ENCODE measurements at places on chromosomes 2 and 18.

DNA sequence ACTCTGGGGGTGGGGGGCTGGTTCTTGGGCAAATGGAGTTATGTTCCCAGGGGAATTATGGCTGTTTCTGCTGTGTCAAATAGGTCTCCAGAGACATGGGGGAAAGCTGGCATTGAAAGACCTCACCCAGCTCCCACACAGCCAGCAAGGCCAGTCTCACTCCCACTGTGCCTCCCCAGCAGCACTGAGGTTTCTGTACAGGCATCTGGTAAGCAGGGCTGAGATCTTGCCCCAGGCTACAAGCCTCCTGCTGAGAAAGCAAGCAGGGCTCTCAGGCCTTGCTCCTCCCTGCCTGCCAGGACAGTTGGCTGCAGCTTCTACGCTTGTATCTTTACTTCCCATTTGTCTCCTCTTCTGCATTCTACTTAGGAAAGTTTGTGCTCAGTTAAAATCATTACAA lies 50.5 kb upstream of the FHOD3 start:
- H3K27ac ChIP-seq, result no peak overlapping the region
- H3K27me3 ChIP-seq, result no peaks in the 10 kb centered on the region
- no peak overlapping the region for H3K4me3 ChIP-seq
- no peak for DNase-seq

DNA sequence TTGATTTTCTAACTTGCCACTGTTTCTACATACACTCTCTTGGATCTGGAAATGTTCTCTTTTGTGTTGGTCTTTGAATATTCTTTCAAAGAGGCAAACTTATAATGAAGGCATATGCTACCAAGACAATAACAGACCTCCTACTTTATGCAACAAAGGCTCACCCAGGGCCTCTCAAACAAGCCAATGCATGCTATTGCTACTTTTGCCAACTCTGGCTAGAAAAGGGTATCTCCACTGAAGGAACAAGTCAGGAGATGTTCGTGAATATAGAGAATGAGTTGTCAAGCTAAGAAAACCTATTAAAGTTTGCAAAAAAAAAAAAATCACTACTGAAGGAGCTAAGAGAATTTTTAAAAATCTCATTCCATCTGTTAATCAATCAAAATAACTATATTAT lies 15.9 kb upstream of the DSG2 start:
- H3K27ac ChIP-seq, result no peak overlapping the region
- H3K4me3 ChIP-seq, result no peak overlapping the region
- H3K27me3 ChIP-seq, result no peaks in the 10 kb centered on the region
- no peak for DNase-seq
- no peaks in the 10 kb centered on the region for H3K36me3 ChIP-seq

DNA sequence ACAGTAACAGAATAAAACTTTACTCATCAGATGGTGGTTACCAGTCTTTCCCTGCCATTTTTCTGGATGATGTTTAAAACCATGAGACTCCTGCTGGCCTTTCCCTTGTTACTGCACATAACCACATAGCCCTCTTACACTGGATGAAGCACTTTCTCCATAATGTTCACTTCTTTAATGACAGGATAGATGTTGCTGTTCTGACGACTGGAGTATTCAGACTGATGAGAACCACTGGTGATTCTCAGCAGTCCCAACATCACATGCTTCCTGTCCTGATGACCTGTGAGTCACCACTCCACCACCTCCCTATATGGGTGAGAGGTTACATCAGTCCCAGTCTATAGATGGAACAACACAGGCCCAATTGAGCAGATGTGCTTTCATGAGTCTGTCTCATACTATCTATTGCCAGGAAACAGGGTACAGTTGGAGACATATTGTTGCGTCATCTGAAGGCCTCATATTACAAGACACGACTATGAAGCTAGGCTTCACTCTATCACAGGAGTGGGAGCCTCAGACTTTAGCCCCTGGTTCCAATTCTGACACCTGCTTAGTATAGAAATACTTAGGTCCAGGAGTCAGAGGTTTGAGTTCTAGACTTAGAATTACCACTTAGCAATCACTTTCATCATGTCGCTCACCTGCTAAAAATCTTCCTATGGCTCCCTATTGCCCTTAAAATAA lies 145.7 kb upstream of the KLF7 start:
- no peaks in the 10 kb centered on the region for H3K27me3 ChIP-seq
- H3K27ac ChIP-seq, result no peak overlapping the region
- H3K36me3 ChIP-seq, result no peaks in the 10 kb centered on the region
- H3K4me3 ChIP-seq, result no peak overlapping the region
- DNase-seq, result no peak
- H3K4me1 ChIP-seq, result no peaks in the 10 kb centered on the region

DNA sequence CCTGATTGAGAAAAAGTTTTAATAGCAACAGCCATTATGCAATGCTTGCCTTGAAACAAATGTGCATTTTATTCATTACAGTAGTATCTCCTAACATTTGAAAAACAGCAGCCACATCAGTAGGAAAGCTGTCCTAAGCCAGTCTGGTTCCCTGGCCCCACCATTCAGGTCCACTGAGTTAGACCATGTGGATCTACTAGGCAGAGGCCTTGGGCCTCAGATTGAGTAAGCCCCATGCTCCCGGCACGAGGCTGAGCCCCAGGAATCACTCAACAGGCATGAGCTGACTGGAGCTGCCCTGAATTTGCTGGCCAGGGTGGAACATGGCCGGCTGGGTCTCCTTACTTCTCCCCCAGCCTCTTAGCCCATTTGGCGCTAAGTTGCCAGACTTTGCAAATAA lies 103.4 kb downstream of the ZFP36L2 start:
- H3K4me3 ChIP-seq, result no peak overlapping the region
- no peak overlapping the region for H3K27ac ChIP-seq

GRCh38 chr18:79133724-79134123 lies 64.5 kb downstream of the ATP9B start:
- no peaks in the 10 kb centered on the region for H3K27me3 ChIP-seq
- no peak overlapping the region for H3K4me3 ChIP-seq
- no peak for DNase-seq
- no peaks in the 10 kb centered on the region for H3K4me1 ChIP-seq

- H3K27me3 ChIP-seq, result no peaks in the 10 kb centered on the region
- no peak overlapping the region for H3K4me3 ChIP-seq
- H3K27ac ChIP-seq, result no peak overlapping the region
- no peak for DNase-seq
- no peaks in the 10 kb centered on the region for H3K4me1 ChIP-seq
Measured at GRCh38 chr18:63088262-63088661, 231.3 kb downstream of the BCL2 start.

GRCh38 chr2:125398738-125399524 lies 1257.0 kb upstream of the GYPC start:
- no peak overlapping the region for H3K4me3 ChIP-seq
- H3K4me1 ChIP-seq, result no peaks in the 10 kb centered on the region
- no peak for DNase-seq
- H3K27ac ChIP-seq, result no peak overlapping the region
- no peaks in the 10 kb centered on the region for H3K27me3 ChIP-seq
- no peaks in the 10 kb centered on the region for H3K36me3 ChIP-seq

DNA sequence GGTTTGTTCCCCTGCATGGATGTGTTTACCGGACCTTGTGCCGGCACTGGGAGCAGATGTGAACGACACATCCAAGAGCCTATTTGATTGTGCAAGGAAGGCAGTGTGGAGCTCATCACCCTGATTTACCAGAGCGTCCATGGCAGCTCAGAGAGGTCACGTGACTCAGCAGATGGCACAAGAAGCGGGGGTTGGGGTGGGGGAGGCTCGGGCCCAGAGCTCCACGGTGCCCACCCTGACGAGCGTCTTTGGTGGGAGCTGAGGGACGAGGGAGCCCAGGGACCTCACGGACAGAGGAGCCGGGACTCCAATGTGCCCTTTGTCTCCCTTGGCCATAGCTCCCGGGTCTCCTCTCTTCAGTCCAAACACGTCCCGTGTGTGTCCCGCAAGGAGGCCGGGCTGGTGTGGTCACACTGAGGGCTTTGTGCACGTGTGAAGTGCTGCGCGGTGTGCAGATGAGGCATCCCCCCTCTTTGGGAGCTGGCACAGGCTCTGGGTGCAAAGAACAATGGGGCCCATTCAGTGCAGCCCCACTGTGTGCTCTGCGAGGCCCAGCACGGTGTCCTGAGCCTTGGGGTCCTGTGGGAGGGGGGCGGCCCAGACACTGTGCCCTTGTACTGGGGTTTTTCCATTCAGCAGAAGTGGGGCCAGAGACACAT lies 15.5 kb downstream of the KCNIP3 start:
- no peak overlapping the region for H3K27ac ChIP-seq
- no peaks in the 10 kb centered on the region for H3K27me3 ChIP-seq
- no peak for DNase-seq
- no peak overlapping the region for H3K4me3 ChIP-seq

- no peak overlapping the region for H3K4me3 ChIP-seq
- no peak for DNase-seq
- H3K27ac ChIP-seq, result no peak overlapping the region
- no peaks in the 10 kb centered on the region for H3K27me3 ChIP-seq
- H3K36me3 ChIP-seq, result no peaks in the 10 kb centered on the region
Measured at GRCh38 chr2:136207665-136208064, 89.7 kb upstream of the CXCR4 start.

- no peaks in the 10 kb centered on the region for H3K36me3 ChIP-seq
- H3K4me3 ChIP-seq, result no peak overlapping the region
- DNase-seq, result no peak
- no peaks in the 10 kb centered on the region for H3K27me3 ChIP-seq
- no peak overlapping the region for H3K27ac ChIP-seq
Measured at GRCh38 chr2:236505648-236506047, 64.0 kb upstream of the ACKR3 start.

DNA sequence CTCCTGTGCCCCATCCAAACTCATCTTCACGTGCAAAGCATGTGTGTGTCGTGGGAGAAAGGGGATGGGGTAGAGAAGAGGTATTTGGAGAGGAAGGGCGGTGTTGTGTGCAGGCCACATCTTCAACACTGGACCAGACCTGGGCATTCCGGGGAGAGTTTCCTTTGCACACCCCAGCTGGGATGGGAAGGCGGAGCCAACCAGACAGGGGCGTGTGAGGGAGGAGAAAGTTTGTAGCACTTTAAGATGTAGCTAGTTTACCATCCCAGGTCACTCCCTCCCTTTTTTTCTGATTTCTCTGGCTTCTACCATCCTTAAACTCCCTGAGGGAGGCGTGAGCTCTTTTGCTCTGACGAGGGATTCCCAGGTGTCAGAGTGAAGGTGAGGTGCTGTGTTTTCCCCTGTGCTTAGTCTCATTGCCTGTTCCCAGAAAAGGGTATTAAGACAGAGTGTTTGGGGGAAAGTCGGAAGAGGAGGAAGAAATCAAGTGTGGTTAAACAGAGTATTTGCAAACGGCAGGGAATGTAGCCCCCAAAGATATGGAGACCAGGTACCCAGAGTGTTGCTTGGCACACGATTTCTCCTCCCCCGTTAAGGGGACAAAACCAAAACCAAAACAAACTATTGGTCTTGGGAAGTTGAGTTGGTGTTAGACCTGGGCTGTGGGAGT lies 1.6 kb downstream of the SETBP1 start:
- no peak overlapping the region for H3K4me3 ChIP-seq
- no peaks in the 10 kb centered on the region for H3K27me3 ChIP-seq
- H3K4me1 ChIP-seq, result no peaks in the 10 kb centered on the region
- H3K36me3 ChIP-seq, result no peaks in the 10 kb centered on the region

DNA sequence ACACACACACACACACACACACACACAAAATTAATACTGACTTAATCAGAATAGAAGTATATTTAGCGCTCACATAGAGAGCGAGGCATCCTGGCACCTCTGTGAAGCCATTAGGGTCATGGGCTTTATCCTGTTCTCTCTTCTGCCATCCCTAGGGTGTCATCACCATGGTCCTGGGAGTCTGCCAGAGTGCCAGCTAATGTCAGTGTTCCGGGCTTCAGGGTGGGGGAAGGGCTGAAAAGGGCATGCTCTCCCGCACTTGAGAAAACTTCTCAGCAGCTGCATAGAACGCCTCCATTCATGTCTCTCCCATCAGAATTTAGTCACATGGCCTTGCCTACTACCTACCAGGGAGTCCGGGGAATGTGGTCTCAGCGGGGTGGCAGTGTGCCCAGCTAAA lies 19.7 kb upstream of the DYNC2LI1 start:
- no peak overlapping the region for H3K4me3 ChIP-seq
- DNase-seq, result no peak
- no peaks in the 10 kb centered on the region for H3K36me3 ChIP-seq
- H3K27ac ChIP-seq, result no peak overlapping the region
- H3K4me1 ChIP-seq, result no peaks in the 10 kb centered on the region

DNA sequence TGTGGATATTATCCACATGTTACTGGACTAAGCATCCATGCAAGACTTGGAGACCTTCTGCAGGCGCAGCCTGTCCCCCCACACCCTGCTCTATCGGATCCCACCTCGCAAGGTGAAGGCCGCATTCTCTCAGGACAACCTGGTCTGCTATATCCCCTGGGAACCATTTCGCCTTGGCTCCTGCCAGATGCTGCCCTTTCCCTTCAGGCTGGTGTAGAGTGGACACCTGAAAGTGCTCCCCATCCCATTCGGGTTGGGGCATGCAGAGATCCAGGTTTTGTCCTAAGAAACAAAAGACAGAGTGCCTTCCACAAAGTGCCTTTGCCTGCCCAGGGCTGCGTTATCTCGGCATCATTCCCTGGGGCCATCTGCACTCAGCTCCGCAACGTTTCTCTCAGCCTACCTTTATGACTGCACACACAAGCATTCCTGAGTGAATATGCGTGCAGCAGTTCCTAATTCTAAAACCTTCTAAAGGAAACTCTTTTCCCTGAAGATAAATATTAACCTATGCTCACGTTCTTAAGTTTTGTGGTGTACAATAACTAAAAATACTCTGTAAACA lies 20.5 kb downstream of the FHL2 start:
- H3K4me3 ChIP-seq, result no peak overlapping the region
- no peaks in the 10 kb centered on the region for H3K4me1 ChIP-seq

- no peaks in the 10 kb centered on the region for H3K36me3 ChIP-seq
- H3K27ac ChIP-seq, result no peak overlapping the region
- no peaks in the 10 kb centered on the region for H3K4me1 ChIP-seq
- H3K27me3 ChIP-seq, result no peaks in the 10 kb centered on the region
- no peak overlapping the region for H3K4me3 ChIP-seq
- DNase-seq, result no peak
Measured at GRCh38 chr2:63424329-63425078, 163.8 kb downstream of the WDPCP start.

- H3K4me3 ChIP-seq, result no peak overlapping the region
- H3K4me1 ChIP-seq, result no peaks in the 10 kb centered on the region
- DNase-seq, result no peak
- H3K27me3 ChIP-seq, result no peaks in the 10 kb centered on the region
Measured at GRCh38 chr2:132538331-132538855, 121.8 kb downstream of the GPR39 start.

- H3K4me1 ChIP-seq, result no peaks in the 10 kb centered on the region
- no peak overlapping the region for H3K4me3 ChIP-seq
- no peak overlapping the region for H3K27ac ChIP-seq
Measured at GRCh38 chr2:108701208-108701607, 18.1 kb upstream of the RANBP2 start.

DNA sequence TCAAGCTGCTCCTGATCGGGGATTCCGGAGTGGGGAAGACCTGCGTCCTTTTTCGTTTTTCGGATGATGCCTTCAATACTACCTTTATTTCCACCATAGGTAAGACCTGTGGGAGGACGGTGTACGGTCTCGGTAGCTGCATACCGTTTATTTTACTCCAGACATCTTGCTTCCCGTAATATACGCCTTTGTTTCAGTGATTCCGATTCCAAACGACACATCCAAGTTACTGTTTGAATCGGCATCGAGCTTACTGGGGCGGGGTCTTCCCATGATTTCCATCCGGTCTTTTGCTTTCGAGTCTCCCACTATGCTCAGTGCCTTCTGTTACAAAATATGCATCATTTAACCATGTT lies 731 bp downstream of the RAB10 start:
- H3K27ac ChIP-seq, result peak overlapping the region; percentile 92
- no peaks in the 10 kb centered on the region for H3K27me3 ChIP-seq
- H3K4me3 ChIP-seq, result peak overlapping the region; percentile 84

- no peak overlapping the region for H3K4me3 ChIP-seq
- H3K27me3 ChIP-seq, result no peaks in the 10 kb centered on the region
- H3K36me3 ChIP-seq, result no peaks in the 10 kb centered on the region
- H3K27ac ChIP-seq, result no peak overlapping the region
- DNase-seq, result no peak
Measured at GRCh38 chr2:207239754-207240494, 74.2 kb upstream of the KLF7 start.
